SW480 (cell line): ENCODE measurements at places on chromosomes 12 and 14.
A peak's percentile ranks its signal among the peaks of the same experiment; 100 is the strongest.

DNA sequence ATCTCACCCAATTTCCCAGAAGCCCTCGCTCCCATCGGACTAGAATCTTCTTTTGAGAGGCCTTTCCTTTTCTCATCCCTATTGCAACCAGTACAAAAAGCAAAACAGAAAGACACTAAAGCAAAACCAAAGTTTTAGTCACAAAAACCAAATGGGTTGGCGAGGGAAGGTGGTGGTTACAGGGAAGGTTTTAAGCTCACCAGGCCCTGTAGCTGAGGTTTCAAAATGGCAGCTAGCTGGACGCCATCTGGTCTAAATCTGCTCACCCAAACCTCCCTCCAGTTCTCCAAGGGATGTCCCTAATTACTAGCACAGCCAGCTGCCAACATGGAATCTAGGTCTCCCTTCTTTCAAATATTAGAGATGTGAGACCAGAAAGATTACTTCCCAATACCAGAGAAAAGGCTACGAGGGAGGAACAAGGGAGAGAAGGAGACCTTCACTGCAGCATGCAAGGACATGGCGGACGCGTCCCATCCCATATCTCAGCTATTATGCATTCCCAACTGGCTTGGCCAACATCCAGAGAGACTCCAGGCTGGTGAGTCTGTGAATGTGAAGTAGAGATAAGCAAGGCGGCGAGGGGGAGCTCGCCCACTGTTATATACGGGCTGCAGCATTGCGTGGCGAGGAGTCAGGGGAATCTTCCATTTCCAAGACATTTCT is 70.8 kb downstream of the DPF3 start:
- no peak for DNase-seq

DNA sequence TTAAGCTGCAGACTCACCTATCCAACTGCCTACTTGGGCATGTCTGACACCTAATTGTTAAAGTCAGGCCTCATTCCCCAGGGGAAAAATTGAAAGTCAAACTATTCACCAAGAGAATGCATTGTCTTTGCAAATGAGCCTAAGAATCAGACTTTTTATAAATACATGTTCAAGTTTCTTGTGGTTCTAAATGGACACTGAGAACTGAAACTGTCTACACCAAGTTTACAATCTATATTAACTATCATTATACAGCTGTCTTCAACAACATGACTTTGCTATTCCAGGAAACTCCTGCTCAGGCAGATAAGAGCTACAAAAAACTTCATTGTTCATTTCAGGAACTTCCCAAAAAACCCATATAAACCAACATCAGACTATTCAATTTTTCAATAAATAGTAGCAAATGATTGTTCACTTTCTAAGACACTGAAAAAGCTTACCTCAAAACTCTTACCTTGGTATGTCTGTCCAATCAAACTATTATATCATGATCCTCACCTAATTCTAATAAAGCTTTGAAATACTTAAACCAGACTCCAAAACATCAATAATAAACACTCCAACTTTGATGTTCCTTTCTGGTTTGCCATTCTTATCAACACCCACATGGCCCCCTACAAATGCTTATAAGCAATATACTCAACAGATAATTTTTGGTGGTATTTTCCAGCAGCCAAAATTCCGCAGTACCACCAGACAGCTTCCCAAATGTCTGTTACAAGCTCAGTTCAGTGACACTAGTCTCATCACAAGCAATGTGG is 24.2 kb downstream of the CDK17 start:
- no peak for DNase-seq

GRCh38 chr12:104583301-104583700 is 126.6 kb downstream of the CHST11 start:
- DNase-seq = no peak

DNA sequence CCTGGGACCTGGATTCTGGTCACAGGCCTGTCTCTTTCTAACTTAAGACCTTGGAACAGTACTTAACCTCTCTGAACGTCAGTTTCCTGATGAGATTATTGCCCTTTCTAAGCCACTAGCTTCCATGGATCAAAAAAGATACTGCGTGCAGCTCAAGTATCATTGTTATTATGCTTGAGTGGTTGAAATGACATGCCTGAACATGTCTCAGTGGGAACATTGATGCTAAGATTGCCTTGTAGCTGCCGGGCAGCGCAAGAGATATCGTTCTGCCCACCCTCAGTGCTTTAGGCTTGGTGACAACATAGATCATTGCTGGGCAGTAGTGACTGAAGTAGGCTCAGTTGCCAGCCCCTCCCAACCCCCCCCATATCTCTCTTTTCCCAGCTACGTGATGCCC is 131.9 kb downstream of the SMOC1 start:
- DNase-seq = no peak

GRCh38 chr12:47077206-47078085 is 2.0 kb upstream of the PCED1B start:
- DNase-seq = no peak

GRCh38 chr14:24312736-24313507 is 1.6 kb downstream of the LTB4R start:
- no peak for DNase-seq

GRCh38 chr12:110033888-110034287 is 14.4 kb downstream of the C12orf76 start:
- no peak for DNase-seq

GRCh38 chr12:96516472-96517430 is 27.4 kb downstream of the CFAP54 start:
- peak; percentile 74 for DNase-seq

GRCh38 chr12:70994217-70994788 is 73.8 kb upstream of the PTPRR start:
- DNase-seq = no peak

DNA sequence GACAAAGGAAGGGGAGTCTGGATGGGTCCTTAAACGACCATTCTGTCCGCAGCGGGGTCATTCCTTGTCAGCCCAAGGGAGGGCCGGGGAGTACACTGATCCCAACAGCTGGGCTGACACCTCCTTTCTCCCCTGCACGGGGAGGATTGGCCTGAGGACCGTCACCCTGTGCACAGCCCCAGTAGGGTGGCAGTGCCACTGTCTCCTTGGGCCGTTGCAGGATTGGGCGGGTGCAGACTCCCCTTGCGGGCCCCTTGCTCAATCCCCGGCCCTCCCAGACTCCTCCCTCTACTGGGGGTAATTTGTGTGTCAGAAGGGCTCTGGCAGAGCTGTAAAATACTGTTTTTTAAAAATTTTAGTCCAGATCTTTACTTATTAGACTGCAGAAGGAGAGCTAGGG is 12.6 kb upstream of the AMN start:
- DNase-seq = no peak

GRCh38 chr12:90870971-90871725 is 83.8 kb downstream of the CCER1 start:
- no peak for DNase-seq

DNA sequence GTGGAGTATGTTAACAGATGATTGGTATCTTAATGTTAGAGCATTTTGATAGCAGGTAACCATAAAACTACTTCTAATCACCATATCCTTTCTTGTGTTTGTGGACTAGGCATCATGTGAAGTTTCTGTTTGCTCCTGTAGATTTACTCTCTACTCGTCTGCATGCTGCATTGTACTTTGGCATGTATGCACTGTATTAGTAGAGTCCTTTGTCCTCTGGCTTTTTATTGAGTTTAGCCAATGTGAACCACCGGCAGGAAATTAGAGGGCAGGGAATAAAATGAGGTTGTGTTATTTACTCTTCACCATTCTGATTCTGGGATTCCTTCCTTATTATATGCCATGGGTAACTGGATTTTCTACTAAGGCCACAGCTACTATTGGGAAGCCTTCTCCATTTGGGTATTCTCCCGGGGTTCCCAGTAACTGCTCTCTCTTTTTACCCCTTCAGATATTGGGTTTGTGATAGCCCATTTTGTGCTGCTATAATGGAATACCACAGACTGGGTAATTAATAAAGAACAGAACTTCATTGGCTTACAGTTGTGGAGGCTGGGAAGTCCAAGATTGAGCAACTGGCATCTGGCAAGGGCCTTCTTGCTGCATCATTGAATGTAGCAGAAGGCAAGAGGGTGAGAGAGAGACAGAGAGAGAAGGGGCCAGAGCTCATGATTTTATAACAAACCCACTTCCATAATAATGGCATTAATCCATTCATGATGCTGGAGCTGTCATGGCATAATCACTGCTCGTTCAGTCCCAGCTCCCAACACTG is 22.4 kb downstream of the FAM177A1 start:
- DNase-seq = no peak

GRCh38 chr14:91173221-91173670 is 59.4 kb downstream of the DGLUCY start:
- peak; percentile 64 for DNase-seq

DNA sequence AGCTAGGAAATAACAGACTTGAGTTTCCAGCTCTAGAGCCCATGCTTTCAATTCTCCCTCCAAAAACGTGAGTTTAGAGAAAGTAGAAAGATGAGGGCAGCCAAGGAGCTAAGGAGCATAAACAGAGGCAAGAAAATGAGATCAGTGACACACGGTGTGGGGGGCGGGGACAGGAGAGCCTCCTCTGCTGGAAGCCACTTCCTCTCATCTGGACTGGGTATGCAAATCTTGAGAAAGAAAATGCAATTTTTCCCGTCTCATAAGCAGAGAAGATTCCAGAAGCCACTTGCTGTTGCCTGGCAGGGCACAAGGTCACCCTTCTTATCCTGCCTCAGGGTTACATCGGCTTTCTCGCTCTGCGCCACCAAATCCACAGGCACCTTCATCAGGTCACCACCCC is 6.0 kb downstream of the OR10P1 start:
- DNase-seq = no peak

DNA sequence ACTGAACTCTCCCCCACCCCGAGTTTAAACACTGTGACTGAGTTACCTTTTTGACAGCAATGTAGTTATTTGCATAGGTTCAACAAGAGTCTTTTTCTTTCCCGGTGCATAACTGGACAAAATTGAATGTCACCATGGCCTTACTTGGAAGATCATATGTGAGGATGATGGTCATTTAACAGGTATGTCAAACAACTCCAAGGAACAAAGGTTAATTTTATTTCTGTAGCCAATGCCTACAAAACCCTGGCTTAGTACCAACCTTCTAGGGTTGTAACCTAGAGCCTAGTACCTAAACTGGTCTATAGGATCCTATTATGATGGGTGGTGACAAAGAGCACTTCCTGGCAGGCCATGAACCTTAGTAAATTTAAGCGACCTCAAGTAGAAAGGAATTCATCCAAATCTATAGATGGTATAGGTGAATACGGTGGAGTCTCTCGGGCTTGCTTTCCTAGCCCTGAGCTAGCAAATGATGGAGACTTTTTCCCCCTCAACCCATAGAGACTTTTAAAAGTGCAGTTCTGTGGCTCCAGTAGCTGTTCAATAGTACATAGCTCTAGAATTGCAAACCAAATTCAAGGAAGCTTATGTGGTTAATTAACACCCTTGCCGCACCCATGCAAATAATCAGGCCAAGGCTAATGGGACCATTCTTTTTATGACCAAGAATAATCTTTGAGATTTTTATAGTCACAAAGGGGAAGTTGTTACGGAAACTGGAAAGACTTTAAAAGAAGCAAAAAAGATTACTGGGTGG is 89.0 kb downstream of the SLC38A1 start:
- DNase-seq = no peak

- no peak for DNase-seq
Observed at GRCh38 chr12:50344775-50345174, 51.6 kb downstream of the FAM186A start.

DNA sequence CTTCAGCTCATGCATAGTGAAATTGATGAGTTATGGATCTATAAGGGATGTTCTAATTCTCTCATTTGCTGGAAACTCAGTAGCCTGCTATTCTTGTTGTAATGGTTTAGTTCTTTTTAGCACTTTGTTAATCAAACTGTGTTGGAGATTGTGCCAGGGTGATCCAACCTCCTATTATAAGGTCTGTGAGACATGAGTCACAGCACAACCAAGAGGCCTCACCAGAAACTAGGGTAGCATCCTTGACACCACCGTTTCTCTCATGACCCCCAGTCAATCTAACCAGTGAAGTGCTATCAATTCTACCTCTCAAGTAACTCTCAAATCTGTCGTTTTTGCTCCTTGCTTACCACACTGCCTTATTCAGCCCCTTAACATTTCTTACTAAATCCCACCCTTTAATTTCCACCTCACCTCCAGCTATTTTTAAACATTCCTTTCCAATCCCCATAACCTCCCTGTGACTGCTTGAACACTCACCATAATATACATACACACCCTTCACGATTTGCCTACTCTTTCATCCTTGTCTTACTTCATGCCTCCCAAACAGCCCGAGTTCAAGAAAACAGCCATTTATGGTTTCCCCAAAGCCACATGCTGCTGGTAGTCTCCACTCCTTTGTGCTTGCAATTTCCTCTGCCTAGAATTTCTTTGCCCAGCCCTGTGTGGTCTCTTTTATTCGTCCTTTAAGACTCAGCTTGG is 53.9 kb upstream of the NUDT4 start:
- no peak for DNase-seq
